SJCRH30 (cell line): ENCODE measurements at places on chromosomes 5 and 9.
A peak's percentile ranks its signal among the peaks of the same experiment; 100 is the strongest.

DNA sequence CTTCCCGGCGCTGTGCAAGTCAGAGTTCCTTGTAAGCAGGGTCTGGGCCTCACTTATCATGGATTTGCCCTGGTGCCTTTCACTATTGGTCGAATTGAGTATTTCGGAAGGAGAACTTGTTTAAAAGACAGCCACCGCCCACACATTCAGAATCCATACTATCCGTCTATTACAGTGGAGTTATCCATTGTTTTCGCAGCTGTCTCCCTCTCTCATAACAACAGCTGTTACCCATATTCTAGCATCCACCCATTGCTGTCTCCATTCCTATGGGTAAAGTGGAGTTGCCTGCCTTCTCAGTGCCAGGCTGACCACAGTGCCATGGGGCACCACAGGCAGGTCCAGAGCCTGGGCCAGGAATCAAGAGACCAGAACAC, 20.2 kb downstream of the FAXDC2 start:
- DNase-seq, result peak; percentile 95
- H3K36me3 ChIP-seq, result no peaks in the 10 kb centered on the region

GRCh38 chr5:155309021-155309746, 295.6 kb downstream of the KIF4B start:
- no peaks in the 10 kb centered on the region for H3K36me3 ChIP-seq
- H3K4me1 ChIP-seq, result no peaks in the 10 kb centered on the region
- no peak for DNase-seq

DNA sequence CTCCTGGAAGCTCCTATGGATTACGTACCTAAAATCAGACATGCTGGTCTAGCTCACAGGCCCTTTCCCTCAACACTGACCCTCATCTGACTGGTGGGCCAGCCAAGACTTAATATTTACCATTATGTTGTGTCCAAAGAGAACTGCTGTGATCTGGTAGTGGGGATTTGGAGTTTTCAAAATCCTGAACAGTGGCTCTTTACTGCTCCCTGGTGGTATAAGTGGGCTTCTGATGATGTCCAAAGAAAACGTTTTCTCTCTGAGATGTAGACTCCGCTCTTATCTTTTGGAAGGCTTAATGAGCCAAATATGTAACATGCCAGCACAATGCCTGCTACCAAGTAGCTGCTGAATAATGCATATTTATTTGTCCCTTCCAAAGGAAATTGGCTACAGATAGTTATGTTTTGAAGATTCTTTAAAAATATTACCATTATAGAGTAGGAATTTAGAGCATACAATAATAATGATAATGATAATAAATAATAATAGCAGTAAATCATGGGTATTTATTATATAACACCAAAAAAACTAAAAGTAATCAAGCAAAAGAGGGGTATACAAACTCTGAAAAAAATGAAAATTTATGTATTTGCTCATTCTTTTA, 406.6 kb upstream of the TNC start:
- H3K4me3 ChIP-seq, result no peak overlapping the region
- no peaks in the 10 kb centered on the region for H3K27me3 ChIP-seq
- no peaks in the 10 kb centered on the region for H3K36me3 ChIP-seq
- peak; percentile 81 for DNase-seq
- peak overlapping the region; percentile 74 for H3K27ac ChIP-seq

DNA sequence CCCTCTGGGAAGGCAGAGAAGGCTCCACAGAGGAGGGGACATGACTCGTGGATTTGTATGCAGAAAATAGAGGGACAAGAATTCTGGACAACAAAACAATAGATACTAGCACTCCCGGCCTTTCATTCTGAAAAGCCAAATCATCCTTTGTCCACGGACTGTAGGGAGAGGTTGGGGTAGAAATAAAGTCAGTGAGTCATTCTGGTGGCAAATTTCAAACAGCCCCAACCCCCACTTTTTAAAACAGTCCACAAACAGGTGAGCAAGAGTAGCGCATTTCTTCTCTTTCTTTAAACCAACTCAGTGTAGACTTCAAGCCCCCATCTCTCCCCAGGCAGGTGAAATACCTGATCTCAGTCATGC, 56.1 kb downstream of the PTPDC1 start:
- DNase-seq, result no peak
- H3K4me3 ChIP-seq, result peak overlapping the region; percentile 38; the same call in 1 of the 2 replicates
- no peaks in the 10 kb centered on the region for H3K36me3 ChIP-seq
- peak overlapping the region; percentile 59 for H3K27ac ChIP-seq
- H3K4me1 ChIP-seq, result peaks cover 19% of the 10 kb centered on the region
- no peaks in the 10 kb centered on the region for H3K27me3 ChIP-seq

DNA sequence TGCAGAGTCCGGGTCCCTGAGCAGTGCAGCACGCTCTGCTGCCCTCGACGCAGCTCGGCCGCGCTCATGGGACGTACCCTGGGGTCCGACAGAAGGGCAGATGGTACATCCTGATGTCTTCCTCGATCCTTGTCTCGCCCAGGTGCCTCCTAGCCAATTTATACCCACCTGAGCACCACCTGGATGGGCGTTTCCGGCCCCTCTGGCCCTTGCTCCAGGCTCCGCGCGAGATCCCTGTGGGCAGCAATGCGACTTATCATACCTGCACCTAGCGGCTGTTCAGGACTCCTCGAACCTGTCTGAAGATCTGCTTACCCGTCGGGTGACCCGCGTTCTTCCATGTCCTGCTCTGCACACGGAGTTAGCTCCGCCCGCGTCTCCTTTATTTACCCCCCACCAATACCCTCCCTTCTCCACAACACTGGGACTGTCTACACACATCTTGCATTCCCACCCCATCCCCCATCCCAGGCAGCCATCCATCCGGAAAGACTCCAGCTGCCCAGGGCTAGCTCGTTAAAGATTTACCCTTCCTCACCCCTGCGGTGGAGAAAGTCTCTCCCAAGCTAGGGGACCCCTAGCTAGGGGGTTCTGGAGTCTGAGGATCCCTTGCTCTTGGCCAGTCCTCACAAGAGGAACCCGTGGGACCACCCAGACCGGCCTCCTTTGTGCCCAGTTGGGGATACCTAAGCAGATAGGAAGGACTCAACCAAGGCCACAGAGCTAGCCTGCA, at the start of gene KIF12:
Gene KIF12 (minus strand): TSS at position 357 of the 733 bp plus-strand sequence. CDS start 16 bp downstream, at position 341.
- H3K4me1 ChIP-seq, result no peaks in the 10 kb centered on the region
- H3K27me3 ChIP-seq, result no peaks in the 10 kb centered on the region; the same call in 1 of the 2 replicates
- no peak within 1 kb of the TSS for H3K27ac ChIP-seq
- no peaks in the 10 kb centered on the region for H3K36me3 ChIP-seq
- no peak within 1 kb of the TSS for H3K4me3 ChIP-seq

DNA sequence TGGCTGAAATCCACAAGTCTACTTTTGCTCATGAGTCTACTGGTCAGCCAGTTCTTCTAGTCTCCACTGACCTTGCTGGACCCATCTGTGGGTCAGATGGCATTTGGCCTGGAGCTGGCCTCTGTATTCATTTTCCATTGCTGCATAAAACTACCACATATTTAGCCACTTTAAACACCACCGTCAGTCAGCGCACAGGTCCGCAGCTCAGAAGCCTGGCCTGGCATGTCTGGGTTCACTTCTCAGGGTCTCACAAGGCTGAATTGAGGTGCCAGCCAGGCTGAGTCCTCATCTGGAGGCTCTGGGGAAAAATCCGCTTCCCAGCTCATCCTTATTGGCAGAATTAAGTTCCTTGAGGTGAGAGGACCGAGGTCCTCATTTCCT, 54.7 kb downstream of the BARX1 start:
- DNase-seq, result no peak
- H3K4me1 ChIP-seq, result no peaks in the 10 kb centered on the region
- H3K27me3 ChIP-seq, result peaks cover 11% of the 10 kb centered on the region
- H3K36me3 ChIP-seq, result no peaks in the 10 kb centered on the region

- H3K27ac ChIP-seq, result peak overlapping the region; percentile 77
- peaks cover 24% of the 10 kb centered on the region for H3K4me1 ChIP-seq
- no peaks in the 10 kb centered on the region for H3K36me3 ChIP-seq
Measured at GRCh38 chr9:118882684-118883083, 486.6 kb downstream of the BRINP1 start.

DNA sequence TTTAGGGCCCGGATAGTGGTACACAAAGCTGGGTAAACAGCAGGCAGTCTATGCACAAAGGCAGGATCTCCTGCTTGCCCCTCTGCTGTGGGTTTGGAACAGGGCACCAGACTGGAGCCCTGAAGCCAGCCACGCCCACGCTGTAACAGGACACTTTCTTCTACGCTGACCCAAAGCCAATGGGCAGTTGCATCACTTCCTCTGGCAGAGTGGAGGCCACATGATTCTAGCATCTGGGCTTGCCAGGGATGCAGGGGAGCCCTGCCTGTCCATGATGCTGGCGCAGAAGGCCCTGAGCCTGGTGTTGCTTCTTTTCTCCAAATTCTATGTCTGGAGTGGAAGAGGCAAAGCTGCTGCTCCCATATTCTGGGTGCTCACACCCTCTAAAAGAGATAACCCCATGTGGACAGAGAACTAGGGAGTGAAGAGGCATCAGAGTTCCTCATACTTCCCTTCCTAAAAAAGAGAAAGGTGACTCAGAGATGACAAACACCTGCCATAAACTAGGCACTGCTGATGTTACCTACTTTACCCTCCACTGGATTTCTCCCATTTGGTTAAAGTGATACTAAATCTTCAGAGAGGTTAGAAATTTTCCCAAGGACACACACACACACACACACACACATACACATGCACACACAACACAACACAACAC, 260.3 kb upstream of the KLF4 start:
- peak overlapping the region; percentile 68 for H3K27ac ChIP-seq
- H3K4me1 ChIP-seq, result peaks cover 34% of the 10 kb centered on the region
- H3K4me3 ChIP-seq, result no peak overlapping the region

DNA sequence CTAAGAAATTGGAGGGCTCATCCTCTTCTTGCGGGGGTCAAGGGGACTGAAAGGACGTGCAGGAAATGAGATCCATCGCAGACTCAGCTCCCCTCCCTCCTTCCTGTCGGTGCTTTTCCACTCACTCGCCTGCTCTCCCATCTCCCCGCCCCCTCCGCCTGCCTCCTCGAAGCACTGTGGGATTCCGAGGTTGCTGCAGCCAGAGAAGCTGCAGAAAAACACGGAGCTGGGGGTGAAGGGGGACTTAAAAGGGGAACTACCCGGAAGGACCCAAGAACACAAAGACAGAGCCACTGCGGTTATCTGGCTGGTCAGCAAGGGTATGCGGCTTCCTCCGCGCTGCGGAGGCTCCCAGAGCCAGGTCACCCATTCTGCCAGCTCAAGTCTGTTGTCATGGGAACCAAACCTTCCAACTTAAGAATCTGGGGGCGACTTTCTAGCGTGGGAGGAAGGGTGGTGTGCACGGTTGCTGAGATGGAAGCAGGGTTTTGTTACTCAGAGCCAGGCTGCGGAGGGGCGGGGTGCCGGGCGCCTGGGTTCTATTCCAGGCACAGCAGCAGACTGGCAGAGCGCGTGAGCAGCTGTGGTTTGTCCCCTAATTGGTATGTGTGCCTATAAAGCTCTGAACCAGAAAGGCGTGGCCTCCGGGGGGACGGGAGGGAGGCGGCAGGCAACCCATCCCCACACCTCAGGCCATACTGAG, 24.9 kb downstream of the PCDHGC5 start:
- H3K27me3 ChIP-seq, result no peaks in the 10 kb centered on the region
- peak; percentile 88 for DNase-seq
- H3K27ac ChIP-seq, result peak overlapping the region; percentile 94
- H3K4me1 ChIP-seq, result peaks cover 60% of the 10 kb centered on the region
- H3K4me3 ChIP-seq, result peak overlapping the region; percentile 49

DNA sequence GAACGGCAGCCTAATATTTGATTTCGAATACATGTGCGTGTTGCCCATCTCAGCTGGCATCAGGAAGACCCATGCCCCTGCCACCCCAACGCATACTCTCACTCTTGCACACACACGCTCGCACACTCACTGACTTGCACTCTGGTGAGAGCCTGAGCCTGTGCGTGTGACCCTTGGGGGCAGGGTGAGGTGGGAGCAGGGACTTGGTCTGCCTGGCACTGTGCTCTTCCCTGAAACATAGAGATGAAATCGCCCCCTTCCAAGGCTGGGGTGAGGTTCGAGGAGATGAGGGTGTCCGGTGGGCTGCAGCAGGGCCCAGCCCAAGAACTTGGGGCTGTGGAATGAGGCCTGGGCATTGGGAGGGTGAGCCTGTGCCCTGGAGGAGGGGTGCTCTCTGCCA, 1.2 kb downstream of the LCN9 start:
- H3K4me3 ChIP-seq, result no peak overlapping the region
- no peaks in the 10 kb centered on the region for H3K36me3 ChIP-seq
- DNase-seq, result no peak
- H3K27ac ChIP-seq, result no peak overlapping the region
- H3K4me1 ChIP-seq, result peaks cover 11% of the 10 kb centered on the region; the same call in 1 of the 2 replicates
- H3K27me3 ChIP-seq, result peaks cover 19% of the 10 kb centered on the region; the same call in 1 of the 2 replicates

DNA sequence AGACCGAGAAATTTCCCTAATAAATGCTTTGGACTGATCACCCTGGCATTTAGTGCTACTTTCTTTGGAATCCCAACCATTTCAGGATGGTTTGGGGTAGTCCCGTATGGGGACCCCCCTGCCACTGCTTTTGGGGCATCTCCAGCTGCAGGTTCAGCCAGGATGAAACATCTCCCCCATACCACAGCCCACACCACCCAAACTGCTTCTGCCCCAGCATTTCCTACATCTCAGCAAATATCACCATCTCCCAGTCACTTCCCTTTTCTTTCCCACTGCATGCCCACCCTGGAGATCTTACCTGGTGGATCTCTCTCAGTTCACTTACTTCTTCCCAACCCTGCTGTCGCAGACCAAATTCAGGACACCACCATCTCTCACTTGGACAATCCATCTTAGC, 4.8 kb upstream of the P4HA2 start:
- H3K4me3 ChIP-seq, result no peak overlapping the region
- H3K36me3 ChIP-seq, result no peaks in the 10 kb centered on the region
- no peak overlapping the region for H3K27ac ChIP-seq
- no peak for DNase-seq

DNA sequence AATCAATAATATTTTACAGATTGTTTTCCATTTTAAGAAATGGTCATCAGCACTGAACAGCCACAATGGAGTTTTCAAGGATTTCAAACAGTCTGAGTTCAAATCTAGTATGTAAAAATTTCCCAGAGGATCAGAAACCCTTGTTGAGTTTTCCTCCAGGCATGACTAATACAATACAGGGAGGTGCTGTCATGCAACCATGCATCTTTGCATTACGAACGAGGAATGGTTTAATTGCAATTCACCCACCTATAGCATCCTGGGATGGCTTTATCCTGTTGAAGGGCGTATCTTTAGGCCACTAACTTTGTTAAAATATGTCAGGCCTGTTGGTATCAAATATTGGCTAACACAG, 196.4 kb downstream of the EFNA5 start:
- no peak overlapping the region for H3K4me3 ChIP-seq
- H3K36me3 ChIP-seq, result no peaks in the 10 kb centered on the region
- no peak overlapping the region for H3K27ac ChIP-seq
- no peaks in the 10 kb centered on the region for H3K27me3 ChIP-seq
- H3K4me1 ChIP-seq, result peaks cover 11% of the 10 kb centered on the region

DNA sequence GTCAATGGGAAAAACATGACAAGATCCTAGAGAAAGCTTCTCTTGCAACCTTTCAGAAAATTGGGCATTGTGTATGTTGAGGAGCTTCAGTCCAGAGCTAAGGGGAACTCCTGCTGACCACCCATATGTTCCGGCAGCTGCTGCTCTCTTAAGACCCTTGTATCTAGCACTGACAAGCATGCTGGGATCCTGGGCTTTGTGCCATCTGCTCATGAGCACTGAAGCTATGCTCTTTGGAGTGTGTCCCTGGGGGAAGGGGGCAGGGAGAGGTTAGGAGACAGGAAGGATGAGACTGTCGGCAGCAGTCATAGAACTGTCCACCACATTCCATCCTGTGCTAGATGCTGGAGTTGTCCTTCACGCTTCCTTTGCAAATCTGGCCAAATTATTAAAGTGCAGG, 109.3 kb downstream of the JAKMIP2 start:
- no peak overlapping the region for H3K4me3 ChIP-seq
- DNase-seq, result peak; percentile 99
- H3K4me1 ChIP-seq, result peaks cover 27% of the 10 kb centered on the region
- H3K27ac ChIP-seq, result peak overlapping the region; percentile 59
- peaks cover 45% of the 10 kb centered on the region for H3K36me3 ChIP-seq
- no peaks in the 10 kb centered on the region for H3K27me3 ChIP-seq
